ENCODE measurements at places on chromosomes 4 and X. TPM values are rescaled to one million over a fixed set of nuclear protein-coding genes. Genes with fewer than 3 reads are reported as not detected.

DNA sequence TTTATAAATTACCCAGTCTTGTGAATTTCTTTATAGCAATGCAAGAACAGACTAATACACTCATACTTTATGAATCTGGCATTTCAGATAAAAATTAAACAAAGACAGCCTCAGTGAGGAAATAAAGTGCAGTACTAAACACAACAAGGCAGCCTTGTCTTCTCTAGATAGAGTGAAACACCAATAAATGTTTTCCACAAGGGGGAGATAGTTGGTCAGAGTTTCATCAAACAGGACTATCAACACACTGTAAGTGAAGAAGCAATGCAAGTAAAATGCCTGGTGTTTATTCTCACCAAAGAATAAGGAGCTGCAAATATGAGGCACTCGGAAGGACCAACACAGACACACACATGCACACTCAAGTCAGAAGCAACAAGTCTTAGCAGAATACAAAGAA, 62.8 kb downstream of the FAM9B start:
- DNase-seq, result peak; percentile 55

DNA sequence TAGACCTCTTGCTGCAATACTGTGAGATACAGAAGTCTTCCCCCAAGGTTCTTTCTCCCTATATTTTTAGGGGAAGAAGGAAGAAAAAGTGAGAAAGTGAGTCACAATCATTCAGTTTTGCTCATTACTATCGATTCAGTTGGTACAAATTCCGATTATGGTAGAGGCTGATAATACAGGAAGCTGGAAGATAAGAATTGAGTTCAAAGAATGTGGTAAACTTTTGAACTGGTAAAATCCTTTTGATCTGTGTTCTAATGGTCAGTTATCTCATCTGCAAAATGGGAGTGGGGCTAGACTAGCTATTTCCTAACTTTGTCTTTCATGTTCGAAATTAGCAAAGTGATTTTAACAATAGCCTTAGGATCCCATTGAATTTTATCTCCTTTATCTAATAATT, 101.4 kb upstream of the FAT1 start:
- DNase-seq, result no peak

- DNase-seq, result no peak
Measured at GRCh38 chrX:78063687-78064086, 40.4 kb upstream of the PGK1 start.

GRCh38 chr4:181488926-181489325, 754.3 kb upstream of the TENM3 start:
- no peak for DNase-seq

DNA sequence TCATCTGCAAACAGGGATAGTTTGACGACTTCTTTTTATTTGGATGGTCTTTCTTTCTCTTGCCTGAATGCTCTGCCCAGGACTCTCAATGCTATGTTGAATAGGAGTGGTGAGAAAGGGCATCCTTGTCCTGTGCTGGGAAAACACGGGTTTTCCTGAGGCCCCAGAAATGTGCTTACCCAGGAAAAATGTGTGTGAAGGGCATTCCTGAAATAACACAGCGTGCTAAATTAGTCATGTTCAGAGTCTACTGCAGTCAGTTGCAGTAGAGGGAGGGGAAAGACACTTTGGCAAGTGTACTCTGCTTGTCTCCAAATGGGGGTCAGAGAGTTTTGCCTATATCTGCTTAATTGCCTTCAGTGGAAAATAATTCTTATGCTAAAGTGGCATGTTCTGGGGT, 153.9 kb downstream of the CCNG2 start:
- peak; percentile 37 for DNase-seq

DNA sequence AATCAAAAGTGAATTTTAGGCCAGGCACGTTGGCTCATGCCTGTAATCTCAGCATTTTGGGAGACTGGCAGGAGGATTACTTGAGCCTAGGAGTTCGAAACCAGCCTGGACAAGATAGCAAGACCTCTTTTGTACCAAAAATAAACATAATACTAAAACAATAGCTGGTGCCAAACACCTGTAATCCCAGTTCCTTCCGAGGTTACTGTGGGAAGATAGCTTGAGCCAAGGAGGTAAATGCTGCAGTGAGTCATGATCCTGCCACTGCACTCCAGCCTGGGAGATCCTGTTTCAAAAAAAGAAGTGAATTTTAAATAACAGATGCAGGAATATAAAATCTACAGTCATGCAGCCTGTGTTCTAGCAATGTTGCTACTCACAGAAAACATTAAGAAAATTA, 488.3 kb downstream of the PPARGC1A start:
- DNase-seq, result no peak

- no peak for DNase-seq
Measured at GRCh38 chr4:4388311-4388790, 1.4 kb downstream of the NSG1 start.

GRCh38 chr4:24988776-24989175, 42.0 kb downstream of the LGI2 start:
- peak; percentile 74 for DNase-seq

Gene RTL3
- 0.18 TPM for polyA plus RNA-seq

Gene NOP14
- 20.5 TPM for polyA plus RNA-seq

Gene TRPC5OS
- polyA plus RNA-seq, result not detected

Gene NSUN7
- polyA plus RNA-seq, result 0.10 TPM

Gene NALF2
- not detected for polyA plus RNA-seq

Measured in GM23248 (cell line).